ENCODE measurements at places on chromosomes 3 and 15.

GRCh38 chr3:54264050-54264449, 141.7 kb downstream of the CACNA2D3 start:
- no peak for DNase-seq

- DNase-seq: peak; percentile 35
Observed at GRCh38 chr3:67381667-67382272, 272.6 kb downstream of the SUCLG2 start.

GRCh38 chr15:89462198-89462912, 34.0 kb downstream of the RHCG start:
- no peak for DNase-seq

- no peak for DNase-seq
Observed at GRCh38 chr15:39376371-39376909, 204.4 kb upstream of the THBS1 start.

- peak; percentile 89 for DNase-seq
Observed at GRCh38 chr3:13866041-13866965, 13.6 kb downstream of the WNT7A start.

DNA sequence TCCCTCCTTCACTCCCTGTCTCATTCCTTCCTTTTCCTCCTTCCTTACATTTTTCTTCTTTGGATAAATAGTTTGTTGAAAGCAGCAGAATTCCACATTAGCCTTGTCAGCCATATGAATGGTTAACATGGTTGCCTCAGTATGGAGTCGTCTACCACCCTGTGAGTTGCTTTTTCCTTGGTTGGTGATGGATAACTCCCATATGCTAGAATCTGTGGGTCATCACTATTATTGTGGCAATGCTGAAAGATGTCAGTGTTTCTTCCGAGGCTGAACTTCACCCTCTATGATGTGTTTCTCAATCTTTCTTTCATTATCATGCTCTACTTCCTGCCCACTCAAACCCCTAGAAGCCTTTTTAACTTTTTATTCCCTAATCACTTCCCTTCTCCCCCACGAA, 481.8 kb upstream of the KCNMB2 start:
- no peak for DNase-seq

DNA sequence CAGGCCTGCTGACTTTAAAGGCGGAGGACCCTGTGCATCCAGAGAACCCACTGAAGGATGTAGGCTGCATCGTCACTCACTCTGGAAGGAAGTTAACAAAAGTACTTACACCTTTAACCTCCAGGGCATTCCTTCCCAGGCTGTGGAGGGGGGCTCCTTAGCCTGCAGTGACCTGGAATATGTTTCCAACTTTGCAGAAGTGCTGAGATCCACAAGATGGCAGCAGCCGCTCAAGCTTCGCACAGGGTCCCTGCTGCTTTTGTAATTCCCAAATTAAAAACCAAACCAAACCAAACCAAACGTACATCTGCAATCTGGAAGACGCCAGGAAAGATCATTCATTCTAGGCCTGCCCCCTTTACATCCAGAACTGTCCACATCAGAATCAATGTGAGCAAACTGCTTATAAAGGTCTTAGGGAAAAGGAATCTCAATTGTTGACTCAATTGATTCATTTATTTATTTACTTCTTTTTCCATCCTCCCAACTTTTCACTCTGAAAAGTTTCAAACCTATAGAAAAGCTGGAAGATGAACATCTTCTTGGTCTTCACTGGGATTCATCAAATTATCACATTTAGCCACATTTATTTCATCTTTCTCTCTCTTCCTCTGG, 70.5 kb upstream of the KLHL25 start:
- DNase-seq: peak; percentile 41

Measured in activated naive CD4-positive, alpha-beta T cell treated with anti-CD3 and anti-CD28 coated beads for 36 hours (primary cell).